ENCODE measurements at places on chromosomes 6 and 20.

DNA sequence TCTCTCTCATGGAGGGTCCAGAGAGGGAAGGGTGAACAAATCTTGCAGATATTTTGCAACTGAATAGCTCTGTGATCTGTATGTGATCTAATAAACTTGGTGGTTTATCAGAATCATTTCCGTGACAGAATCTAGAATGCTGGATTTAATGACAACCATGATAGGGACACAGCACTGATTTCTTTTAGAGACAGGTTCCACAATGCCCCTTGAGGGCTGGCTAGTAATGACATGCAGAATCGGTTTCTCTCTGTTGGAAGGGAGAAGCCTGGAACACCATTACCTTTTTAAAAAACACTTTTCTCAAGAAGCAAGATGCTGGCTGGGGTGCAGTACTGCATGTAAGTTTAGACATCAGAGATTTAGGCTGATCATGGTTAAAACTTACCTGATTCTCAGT is 313.4 kb downstream of the CDH26 start:
- DNase-seq: no peak

DNA sequence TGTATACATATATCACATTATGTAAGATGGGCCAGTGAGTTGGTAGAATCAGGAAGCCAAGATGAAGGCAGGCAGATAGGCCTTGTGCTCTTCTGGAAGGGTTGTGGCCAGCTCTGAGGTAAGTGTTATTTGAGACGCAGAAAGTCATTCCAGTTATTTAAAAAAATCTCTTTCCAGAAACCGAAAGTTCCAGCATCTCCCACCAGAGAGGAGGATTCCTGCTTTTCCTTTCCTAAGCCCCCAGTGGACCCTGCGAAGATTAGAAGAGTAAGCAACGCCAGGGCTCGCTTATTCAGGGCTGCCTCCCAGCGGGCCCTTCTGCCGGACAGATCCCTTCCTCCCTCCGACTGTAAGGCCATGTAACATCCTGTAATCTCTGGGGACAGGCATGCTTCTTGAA is 20.4 kb downstream of the ARMC2 start:
- DNase-seq: no peak

- DNase-seq: no peak
Observed at GRCh38 chr6:87904011-87904410, 143.6 kb upstream of the SPACA1 start.

- no peak for DNase-seq
Observed at GRCh38 chr20:61802721-61803311, 262.9 kb downstream of the TAF4 start.

DNA sequence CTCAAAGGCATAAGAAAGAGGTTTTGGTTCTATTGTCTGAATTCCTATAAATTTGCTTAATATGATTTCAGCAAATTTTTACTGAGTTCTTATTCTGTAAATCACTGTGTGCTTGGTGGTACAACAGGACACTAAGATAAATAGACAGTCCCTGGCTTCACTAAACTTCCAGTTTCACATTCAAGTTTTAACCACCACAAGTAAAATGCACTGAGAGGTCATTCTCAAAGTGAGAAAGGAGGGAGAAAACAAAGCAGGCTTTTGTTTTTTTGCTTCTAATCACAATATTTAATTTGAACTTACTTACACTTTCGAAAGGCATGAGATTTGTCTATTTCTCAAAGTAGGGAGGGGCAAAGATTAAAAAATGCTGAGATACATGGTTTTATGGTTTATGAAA is 445.7 kb downstream of the CDC5L start:
- no peak for DNase-seq

- DNase-seq: no peak
Observed at GRCh38 chr6:137776786-137777686, 90.0 kb upstream of the TNFAIP3 start.

DNA sequence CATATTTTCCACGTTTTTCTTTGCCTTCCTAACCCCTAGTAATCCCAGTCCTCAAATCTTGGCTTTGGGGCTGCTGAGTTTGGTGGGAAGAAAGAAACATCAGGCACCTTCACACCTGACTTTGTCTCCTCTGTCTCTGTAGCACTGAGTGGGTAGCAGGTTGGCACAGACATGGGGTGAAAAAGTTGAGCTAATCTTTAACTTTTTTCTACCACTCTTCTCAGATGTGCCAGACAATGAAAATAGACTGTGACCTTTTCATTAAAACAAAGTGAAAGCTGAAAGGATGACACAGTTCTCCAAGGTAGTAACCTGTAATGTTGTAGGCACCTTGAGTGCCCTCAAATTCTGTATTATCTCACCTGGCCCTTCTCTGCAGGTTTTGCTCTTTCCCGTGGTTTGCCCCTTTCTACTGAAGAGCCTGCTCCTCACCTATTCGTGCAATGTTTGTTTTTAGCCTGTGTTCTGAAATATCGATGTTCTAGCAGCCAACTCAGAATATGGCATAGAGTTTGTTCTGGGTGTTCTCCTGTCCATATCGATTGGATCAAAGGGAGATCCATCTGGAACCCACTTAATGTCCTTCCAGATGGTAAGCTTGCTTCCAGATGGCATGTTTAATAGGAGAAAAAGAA is 57.8 kb upstream of the ATXN1 start:
- DNase-seq: no peak

DNA sequence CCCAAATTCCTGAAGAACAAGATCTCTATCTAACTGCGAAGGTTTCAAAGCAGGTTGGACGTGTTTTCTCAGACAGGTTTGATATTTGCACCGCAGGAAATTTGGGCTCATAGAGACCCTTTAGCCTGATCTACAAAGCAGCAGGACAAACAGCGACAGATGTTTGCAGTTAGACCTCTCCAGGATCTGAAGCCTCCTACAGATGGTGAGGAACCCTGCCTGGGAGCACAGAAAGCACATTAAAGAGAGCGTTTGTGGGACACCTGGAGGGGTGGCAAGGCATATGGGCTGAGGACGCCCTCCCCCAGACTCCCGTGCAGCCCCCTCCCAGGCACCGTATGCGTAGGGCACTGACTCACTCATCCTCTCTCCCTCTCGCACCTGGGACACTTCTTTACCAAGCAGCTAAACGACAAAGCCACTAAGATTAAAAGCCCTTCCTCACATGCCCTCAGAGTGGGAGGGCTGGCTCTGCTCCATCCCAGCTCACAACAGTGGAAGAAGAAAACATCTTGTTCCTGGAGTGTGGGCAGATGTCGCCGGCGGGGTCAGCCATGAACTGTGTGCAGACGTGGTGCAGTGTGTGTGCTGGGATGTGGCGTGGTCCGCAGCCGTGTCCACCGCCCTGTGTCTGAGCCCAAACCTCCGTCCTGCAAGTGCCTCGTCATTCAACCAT is 249.7 kb upstream of the AFDN start:
- peak; percentile 43 for DNase-seq

DNA sequence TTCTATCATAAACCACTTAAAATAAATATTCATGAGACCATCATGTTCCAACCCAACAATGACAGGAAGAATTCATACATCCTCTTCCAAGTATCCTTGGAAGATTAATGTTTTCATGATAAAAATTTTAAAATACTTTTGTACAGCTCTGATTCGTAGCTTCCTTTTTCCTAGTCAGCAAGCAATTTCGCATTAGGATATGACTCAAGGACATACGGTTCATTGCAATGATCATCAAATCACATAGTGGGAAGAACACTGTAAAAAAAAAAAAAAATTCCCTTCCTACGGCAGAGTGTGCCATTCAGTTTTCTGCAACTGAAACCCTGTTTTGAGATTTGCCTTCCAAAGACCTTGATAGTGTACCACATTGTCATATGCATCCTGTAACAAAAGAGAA is 35.3 kb upstream of the GFOD1 start:
- DNase-seq: no peak

- no peak for DNase-seq
Observed at GRCh38 chr20:50450881-50451752, 59.1 kb upstream of the PTPN1 start.

DNA sequence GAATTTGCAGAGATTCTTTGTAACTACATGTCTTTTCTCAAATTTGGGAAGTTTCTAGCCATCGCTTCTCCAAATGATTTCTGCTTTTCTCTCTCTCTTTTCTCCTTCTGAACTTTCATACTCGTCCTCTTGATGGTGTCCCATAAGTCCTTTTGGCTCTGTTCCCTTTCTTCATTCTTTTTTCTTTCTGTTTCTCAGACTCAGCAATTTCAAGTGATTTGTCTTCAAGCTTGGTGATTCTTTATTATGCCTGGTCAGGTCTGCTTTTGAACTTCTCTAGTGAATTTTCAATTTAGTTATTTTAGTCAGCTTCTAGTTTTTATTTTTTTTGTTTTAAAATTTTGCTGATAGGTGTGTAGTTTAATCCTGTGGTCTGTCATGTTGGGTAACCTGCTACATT is 57.6 kb upstream of the EEF1E1 start:
- DNase-seq: no peak

DNA sequence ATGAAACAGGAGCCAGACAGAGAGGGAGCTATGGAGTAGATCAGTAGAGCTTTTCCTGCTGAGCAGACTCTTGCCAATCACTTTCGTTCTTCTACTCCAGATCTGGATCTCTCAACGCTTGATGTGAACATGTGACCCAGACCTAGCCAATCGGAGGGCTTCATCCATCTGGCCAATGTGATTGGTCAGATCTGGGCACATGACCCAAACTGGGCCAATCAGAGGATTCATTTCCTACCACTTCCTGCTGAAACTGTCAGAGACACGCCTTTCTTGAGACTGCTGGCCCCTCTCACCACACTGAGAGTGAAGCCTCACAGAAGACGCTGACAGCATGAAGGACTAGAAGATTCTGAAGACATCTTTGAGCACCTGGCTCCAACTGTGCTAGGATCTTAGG is 44.2 kb upstream of the ZMYND8 start:
- DNase-seq: no peak

DNA sequence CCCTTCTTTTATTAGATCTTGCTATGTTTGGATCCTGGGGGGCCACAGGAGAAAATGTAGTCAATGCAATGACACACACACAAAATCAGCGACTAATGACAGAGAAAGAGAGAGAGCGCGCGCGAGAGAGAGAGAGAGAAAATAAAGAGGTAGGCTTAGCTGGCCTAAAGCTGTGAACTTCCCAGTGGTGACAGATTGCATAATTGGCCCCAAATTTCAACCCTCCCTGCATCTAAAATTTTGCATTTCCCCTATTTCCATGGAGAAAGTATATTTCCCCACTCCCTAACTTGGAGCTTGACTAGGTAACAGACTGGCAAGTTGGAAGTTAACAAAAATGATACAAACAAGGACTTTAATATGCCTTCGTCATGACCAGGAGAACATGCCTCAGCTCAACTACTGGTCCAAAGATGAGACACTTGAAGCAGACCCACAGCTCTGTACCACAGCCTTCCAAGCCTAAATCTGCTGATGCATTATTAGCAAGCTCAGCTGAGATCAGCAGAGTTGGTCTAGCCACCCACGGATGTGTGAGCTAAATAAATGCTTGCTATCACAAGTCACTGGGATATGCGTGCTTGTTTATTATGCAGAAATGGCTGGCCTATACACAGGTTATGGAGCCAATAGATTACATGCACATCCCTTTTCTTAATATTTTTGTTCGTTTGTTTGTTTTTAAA is 118.1 kb upstream of the PRDM1 start:
- no peak for DNase-seq

DNA sequence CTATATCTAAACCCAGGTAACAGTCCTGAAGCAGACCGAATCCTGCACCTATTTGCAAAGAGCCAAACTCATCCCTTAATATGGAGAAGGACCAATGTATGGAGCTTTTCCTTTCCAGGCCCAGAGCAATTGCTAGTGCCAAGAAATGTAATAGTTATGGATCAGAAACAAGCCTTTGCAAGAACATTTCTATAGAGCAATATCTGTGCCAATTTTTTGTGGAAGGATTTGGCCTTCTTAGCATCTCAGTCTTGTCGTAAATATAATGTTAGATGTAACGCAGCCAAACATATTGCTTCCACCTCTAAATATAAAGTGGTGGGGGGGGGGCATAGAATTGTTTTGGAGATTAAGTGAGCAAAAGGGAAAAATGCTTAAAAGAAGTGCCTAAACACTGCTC is 2.7 kb downstream of the KIAA0408 start:
- no peak for DNase-seq

GRCh38 chr20:41392295-41392694 is 25.7 kb upstream of the EMILIN3 start:
- DNase-seq: no peak

GRCh38 chr20:40319741-40320516 is 369.1 kb downstream of the MAFB start:
- DNase-seq: no peak

DNA sequence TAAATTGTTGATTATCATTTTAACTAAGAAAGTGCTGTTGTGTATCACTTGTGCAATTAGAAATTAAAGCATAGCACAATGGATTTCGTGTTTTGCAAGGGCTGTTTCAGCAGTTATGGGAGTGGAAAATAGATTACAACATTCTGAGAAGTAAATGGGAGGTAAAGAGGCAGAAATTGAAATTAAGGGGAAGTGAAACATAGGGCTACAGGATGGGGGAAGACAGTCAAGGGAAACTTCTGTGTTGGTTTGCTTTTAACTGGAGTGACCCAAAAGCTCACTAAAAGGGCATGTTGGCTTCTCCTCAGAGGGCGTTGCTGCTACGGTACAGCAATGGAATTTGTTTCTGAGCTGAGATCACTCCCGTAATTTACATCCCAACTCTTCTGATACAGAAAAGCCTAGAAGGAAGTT is 147.5 kb downstream of the BCAS1 start:
- DNase-seq: no peak

GRCh38 chr20:6040958-6041807 is 12.7 kb downstream of the LRRN4 start:
- DNase-seq: no peak

DNA sequence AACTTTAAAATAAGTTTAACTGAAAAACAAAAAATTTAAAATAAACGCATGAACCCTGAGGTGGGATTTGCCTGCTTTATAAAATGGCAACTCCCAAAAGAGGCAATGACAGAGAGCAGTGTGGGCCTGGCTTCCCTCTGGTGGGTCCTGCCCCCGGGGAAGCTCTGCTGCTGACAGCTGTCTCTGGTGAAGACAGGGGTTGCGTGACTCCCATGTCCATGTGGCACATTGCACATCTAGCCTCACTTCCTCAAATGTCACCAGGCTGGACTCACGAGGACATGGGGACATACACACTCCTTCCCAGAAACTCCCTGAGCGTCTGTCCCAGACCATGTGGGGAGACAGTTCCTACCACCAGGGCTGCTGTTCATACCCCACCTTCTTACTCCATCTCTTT is 66.2 kb downstream of the ABHD12 start:
- no peak for DNase-seq

GRCh38 chr6:83758533-83758932 is 49.6 kb upstream of the SNAP91 start:
- no peak for DNase-seq

- no peak for DNase-seq
Observed at GRCh38 chr20:42161228-42161829, 543.2 kb upstream of the CHD6 start.

GRCh38 chr6:169800116-169800667 is 48.8 kb downstream of the ERMARD start:
- DNase-seq: no peak

DNA sequence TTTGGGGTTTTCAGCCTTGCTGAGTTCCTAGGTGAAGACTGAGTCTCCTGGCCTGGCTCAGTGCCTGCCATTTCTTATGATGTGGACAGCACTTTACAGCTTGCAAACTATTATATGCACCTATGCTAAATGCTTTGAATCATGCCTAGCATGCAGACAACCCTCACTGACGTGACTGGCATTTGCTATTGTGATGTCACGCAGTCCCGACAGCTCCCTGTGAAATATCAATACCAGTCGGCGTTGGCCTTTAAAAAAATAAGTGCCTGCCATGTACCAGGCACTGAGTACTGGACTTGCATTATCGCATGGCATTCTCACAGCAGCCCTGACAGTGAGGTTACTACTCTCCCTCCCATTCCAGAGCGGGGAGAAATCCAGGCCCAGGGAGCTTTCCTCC is 35.5 kb downstream of the UQCC2 start:
- no peak for DNase-seq

Measured in right forelimb (tissue), 1 donor.